ENCODE measurements at places on chromosomes 11 and 22.

DNA sequence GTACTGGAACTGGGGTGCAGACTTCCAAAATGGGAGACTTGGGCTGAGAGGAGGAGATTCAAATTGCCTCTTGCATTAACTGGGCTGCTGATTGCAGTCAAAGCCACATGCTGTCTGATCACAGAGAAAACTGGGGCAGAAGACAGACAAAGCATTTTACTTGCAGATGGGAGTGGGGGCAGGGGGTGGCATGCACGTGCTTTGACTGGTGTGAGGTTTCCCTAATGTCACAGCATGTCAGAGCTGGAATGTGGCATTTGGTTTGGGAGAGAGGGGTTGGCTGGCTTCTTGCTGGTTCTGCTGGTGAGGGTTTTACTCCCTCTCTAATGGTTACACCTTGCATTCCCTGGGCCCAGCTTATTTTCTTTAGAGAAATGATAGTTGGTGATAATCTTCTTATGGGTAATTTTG lies 2.9 kb downstream of the TUB start:
- no peak for DNase-seq

DNA sequence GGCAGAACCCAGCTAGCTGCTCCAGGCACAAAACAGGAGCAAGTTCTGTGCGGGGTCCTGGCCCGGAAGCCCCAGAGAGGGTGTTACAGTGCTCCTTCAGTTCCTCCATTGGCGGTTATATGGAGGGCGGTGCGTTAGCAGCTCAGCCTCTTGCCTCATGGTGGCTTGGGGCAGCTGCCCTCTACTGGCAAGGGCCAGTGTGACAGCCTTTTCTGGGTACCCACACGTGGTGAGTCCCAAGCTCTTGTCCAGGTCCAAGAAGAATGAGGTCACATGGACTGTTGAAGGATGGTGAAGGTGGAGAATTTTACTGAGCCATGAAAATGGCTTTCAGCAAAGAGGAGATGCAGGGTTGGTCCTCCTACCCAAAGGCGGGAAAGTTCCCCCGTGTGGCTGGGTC lies 100.5 kb downstream of the WT1 start:
- DNase-seq, result no peak

GRCh38 chr11:28697920-28698827 lies 590.0 kb downstream of the METTL15 start:
- no peak for DNase-seq

DNA sequence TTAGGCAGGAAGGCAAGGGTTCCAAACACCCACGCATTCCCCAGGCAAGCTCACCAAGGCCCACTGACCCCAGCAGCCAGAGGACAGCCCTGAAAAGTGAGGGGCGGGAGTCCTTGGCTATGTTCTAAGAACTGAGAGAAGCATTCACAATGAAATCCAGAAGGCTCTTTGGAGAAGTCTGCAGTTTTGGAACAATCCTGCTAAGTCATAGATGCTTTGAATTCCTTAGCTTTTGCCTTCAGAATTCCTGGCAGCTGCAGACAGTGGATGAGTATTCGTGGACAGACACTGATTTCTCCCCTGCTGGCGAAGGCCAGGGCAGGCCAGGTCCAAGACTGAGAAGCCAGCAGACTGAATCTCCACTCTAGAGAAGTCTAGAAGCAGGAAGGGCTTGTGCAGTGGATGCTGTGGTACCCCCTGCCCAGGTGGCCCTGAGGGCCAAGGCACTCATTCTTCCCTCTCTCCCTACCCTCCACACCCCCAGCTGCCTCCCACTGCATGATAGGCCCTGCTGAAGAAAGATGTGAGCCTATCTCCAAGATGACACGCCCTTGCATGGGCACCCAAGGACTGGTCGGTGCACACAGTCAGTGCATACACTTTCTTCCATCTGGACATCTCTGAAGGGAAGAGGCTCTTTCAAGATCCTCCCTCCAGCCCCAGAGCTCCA lies 133.2 kb upstream of the TEAD1 start:
- no peak for DNase-seq

- DNase-seq, result no peak
These were observed 1.7 kb downstream of the NRXN2 start for GRCh38 chr11:64721359-64721699.

DNA sequence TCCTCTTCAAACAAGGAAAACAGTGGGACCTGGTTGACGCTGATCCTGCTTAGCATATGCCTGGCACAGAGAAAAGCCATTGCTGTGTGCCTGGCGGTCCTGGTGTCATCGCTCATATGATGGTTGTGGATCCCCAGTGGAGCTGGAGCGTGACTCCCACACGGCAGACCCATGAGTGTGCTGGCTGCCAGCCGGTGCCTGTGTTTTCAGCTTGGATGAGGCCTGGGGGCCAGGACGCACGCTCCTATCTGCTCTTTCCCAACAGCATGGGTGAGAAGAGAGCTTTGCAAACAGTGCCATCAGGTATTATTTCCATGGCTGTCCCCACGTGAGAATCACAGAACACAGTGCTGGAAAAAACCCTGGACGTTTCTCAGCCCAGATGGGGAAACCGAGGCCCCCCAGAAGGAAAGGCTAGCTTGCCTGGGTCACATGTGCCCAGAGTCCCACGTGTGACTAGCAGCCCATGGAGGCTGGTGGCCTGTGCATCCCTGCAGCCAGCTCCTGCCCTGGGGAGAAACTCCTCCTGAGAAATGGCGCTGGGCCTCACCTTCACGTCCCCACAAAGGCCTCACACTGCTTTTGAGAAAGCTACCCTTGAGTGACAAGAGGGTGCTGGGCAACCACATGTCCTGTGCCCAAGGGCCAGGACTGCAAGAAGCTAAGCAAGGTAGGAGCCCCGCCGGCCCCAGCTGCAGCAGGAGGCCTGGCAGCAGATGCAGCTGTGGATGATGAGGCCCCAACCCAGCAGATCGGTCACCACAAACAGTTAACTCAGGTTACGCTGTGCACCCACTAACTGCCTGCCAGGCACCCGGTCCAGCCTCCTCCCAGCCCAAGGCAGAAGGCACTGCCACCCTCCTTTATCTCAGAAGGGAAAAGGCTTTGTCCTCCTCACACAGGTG lies 4.2 kb downstream of the CDKN1C start:
- DNase-seq, result no peak

- DNase-seq, result no peak
These were observed 4.4 kb downstream of the NCAM1 start for GRCh38 chr11:112965656-112966055.

DNA sequence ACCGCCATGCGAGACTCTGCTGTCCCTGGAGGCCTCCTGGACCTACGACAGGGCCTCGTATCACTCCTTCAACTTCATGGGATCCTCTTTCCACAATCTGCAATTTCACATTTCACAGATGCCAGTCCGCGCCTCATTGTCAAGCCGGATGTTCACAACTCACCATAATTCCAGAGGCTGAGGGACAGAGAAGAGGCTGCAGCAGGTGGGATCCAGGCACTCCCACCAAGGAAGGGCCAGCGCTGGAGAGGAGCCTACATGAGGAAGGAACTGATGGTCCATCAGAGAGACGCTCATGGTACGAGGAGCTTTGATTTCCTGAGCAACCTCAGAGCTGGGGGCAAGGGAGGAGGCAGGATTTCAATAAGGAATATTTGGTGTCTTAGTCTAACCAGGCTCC lies 495.0 kb downstream of the BRD1 start:
- no peak for DNase-seq

- DNase-seq, result no peak
These were observed 2171.4 kb downstream of the LRRC4C start for GRCh38 chr11:39288011-39288410.

- DNase-seq, result no peak
These were observed at the start of gene KCTD14 for GRCh38 chr11:78022397-78023396. KCTD14 (minus strand) TSS chr11:78023276; CDS start chr11:78023249, 27 bp downstream.
